ENCODE measurements at places on chromosomes 6 and 20.

GRCh38 chr20:10225439-10226060 is 6.9 kb downstream of the SNAP25 start:
- DNase-seq, result peak; percentile 68

DNA sequence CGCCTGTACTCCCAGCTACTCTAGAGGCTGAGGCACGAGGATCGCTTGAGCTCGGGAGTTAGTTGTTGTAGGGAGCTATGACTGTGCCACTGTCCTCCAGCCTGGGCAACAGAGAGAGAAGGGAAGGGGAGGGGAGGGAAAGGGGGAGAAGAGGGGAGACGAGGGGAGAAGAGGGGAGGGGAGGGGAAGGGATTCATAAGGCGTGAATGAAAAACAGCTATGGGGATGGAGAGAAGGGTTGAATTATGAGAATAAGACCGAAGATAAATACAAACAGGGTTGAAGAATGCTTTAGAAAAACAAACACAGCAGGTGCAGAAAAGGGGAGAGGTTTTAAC is 106.0 kb downstream of the TRIM27 start:
- no peak for DNase-seq

DNA sequence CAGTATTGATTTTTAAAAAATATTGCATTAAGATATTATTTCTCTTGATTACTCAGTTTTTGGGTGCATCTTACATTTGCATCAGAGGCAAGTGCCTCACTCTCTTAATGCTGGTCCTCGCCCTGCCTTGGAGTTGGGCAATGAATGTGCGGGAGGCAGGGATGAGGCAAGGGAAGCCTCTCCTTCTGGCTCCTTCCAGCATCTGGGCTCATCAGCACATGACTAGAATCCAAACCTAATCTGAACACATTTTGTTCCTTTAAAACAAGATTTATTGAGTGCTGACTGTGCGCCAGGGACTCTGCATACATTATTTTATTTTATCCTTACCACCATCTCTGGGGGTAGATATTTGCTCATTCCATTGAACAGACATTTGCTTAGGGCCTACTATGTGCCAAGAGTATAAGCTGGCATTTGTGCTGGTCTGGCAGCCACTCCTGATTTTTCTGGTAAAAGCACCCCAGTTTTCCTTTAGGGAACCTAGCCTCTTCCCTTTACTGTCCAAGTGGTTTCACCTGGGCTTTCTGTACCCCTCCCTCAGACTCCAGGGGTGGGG is 71.9 kb upstream of the ZNFX1 start:
- DNase-seq, result no peak

DNA sequence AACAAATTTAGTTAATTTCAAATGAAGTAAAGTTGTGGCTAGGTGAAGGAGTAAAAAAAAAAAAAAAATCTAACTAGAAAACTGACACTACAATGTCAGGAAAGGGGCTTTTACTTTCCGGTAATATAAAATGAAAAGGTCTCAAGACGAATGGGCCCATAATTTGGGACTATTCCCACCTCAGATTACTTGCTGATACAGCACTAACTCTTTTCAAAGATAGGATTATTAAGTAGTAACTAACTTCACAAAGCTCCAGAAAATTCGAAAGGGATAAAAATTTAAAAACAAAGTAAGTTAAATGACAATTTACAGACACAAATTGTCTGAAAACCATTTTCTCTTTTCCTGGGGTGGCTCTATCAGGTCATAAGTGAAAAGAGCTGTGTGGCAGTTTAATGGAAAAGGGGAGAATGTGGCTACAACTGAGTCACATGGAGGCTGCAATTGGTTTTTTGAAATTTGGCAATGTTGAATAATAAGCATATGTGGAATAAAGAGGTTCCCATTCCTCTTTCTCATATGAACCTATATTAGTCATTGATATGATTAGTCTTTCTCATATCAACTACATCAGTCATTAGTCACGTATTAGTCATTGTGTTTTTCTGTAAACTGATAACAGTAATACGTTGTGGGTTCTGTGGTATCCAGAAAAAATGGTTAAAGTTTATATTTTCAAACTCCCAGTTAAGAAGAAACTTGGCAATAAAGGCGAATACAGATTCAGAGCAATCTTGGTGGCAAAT is 78.0 kb downstream of the RWDD2A start:
- DNase-seq, result peak; percentile 2

GRCh38 chr6:11172501-11173327 is 59.8 kb downstream of the NEDD9 start:
- peak; percentile 51 for DNase-seq

- no peak for DNase-seq
Measured at GRCh38 chr20:34581341-34582184, 23.0 kb downstream of the MAP1LC3A start.

- DNase-seq, result peak; percentile 23
Measured at GRCh38 chr6:95364016-95364604, 213.2 kb upstream of the MANEA start.

DNA sequence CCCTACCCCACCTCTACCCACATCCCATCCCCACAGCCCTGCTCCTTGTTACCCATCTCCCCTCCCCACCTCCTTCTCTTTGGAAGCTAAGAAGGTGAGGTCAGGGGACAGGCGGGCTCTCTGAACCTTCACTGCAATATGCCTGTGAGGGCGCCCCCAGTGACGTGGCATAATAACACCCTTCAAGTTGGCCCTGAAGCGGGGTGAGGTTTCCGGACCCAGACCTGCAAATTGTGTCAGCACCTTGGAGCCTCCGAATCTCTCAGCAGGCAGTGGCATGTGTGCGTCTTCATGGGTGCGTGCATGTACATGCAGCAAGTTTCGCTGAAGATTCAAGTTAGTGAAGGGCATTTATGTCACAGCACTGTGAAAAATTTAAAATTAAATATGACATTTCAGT is 114.6 kb downstream of the SOBP start:
- DNase-seq, result no peak

GRCh38 chr20:5170341-5170740 is 43.5 kb downstream of the CDS2 start:
- DNase-seq, result no peak

GRCh38 chr6:13289789-13290318 is 38.5 kb downstream of the TBC1D7 start:
- no peak for DNase-seq

GRCh38 chr6:65700561-65700960 is 6.5 kb downstream of the EYS start:
- DNase-seq, result no peak

GRCh38 chr6:10484912-10485311 is 36.2 kb upstream of the GCNT2 start:
- no peak for DNase-seq

DNA sequence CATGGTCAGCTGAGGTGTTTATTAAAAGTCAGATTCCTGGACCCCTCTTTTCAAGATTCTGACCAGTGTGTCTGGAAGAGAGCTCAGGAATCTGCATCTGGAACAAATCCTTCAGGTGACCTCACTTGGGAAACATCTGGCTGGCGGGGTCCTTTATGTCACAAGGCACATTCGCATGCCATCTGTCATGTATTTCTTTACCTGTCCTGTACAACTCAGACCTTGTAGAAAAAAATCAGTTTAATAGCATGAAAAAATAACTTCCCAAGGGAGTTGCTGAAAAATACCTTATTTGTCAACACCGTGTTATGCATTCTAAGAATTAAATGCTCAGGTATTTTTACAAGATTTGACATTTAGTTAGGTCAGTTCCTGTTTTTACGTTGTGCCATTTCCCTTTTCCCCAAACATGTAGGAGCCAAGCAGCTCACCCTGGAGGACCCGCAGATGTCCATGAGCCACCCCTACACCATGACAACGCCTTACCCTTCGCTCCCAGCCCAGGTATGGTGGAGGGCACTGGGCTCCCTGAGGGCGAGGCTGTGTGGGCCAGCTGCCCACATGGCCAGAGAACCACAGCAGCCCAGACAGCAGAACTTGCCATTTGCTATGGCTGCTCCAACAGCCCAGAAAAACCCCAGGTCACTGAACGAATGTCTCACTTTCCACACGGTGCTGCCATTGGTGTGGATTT is 4.0 kb downstream of the IRF4 start:
- no peak for DNase-seq

- no peak for DNase-seq
Measured at GRCh38 chr20:23774081-23774480, 23.3 kb upstream of the CST1 start.

GRCh38 chr20:16864069-16864468 is 115.9 kb downstream of the OTOR start:
- DNase-seq, result no peak

GRCh38 chr6:88163616-88164015 is 2.5 kb downstream of the CNR1 start:
- no peak for DNase-seq

GRCh38 chr6:14593286-14593685 is 475.7 kb downstream of the CD83 start:
- DNase-seq, result no peak

DNA sequence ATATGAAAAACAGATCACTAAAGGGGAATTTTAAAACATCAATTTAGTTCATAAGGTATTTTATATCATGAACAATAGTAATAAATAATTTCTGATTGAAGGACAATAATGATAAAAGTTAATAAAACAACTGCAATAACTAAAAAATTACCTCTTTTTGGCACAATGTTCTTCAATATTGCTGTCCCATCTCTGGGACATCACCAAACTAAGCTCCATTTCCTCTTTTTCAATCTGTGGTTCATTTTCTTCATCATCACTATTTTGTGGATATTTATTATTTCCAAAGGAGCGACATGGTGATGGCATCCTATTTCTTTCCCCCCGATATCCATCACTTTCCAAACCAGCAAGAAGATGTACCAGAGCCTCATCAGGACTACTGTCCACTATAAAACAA is 103.2 kb downstream of the REV3L start:
- no peak for DNase-seq

DNA sequence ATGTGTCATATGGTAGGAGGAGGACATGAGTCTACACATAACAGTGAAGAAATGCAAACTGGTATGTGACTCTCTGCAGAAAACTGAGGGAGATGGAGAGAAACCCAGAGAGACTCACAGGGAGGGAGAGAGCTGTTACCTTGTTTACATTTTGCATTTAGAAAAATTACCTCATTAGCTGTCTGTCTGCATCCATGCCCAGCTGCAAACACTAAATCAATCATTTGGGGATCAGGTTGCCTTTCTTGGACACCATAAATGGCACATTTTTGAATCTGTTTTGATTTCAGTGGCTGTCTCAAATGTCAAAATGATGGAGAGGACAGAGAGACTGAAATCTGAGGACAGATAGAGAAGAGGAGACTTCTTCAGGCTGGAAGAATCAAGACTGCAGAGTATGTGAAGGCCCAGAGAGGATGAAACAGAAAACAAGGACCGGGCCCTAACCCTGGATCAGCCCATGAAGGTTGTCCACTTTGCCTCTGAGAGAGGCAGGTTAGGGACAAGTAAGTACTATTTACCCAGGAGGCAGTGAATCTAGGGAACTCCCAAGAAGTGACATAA is 92.2 kb downstream of the UNC5CL start:
- no peak for DNase-seq

- DNase-seq, result no peak
Measured at GRCh38 chr6:14212020-14212419, 94.4 kb downstream of the CD83 start.

DNA sequence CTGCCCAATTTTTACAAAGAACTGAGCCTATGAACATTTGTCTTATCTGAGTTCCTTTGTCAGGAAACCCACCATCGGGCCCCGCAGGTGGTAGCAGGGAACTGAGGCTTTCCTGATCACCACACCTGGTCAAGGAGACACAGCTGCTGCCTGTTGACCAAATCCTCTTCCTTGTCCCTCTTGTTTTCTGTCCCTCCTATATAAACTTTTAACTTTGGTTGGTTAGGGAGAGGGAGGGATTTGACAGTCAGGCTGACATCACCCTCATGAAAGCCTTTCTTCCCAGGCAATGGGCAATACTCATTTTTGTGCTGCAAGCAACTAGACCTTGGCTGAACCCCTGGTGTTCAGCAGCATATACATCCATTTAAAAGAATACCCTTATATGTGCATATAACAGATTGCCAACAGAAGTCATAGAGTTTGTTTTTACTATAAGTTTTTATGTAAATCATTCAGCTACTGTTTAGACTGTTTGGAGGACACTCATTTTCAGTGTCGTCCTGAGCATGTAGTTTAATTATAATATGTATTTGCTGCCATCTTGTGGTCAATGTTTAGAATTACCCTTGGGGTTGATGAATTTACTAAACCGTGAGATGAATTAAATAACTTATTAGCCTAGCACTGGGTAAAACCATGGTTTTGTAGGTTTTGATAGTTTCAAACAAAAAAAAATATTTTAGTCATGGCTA is 17.0 kb downstream of the CRISP1 start:
- DNase-seq, result peak; percentile 87

GRCh38 chr6:8814440-8815000 is 379.2 kb upstream of the SLC35B3 start:
- DNase-seq, result no peak

- DNase-seq, result no peak
Measured at GRCh38 chr6:169233181-169233580, 20.5 kb downstream of the THBS2 start.

GRCh38 chr6:70706491-70707123 is 38.9 kb downstream of the SMAP1 start:
- DNase-seq, result peak; percentile 72

DNA sequence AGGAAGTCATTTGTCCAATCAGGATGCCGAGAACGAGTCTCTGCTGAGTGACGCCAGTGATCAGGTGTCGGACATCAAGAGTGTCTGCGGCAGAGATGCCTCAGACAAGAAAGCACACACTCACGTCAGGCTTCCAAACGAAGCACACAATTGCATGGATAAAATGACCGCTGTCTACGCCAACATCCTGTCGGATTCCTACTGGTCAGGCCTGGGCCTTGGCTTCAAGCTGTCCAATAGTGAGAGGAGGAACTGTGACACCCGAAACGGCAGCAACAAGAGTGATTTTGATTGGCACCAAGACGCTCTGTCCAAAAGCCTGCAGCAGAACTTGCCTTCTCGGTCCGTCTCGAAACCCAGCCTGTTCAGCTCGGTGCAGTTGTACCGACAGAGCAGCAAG is 281.5 kb downstream of the TSHZ2 start:
- DNase-seq, result no peak

- DNase-seq, result peak; percentile 11
Measured at GRCh38 chr6:32825966-32826365, 9.2 kb upstream of the HLA-DOB start.

GRCh38 chr6:128567029-128567428 is 46.6 kb upstream of the PTPRK start:
- DNase-seq, result no peak
